NCI-H146 (cell line): ENCODE measurements at places on chromosomes 1 and 21.

DNA sequence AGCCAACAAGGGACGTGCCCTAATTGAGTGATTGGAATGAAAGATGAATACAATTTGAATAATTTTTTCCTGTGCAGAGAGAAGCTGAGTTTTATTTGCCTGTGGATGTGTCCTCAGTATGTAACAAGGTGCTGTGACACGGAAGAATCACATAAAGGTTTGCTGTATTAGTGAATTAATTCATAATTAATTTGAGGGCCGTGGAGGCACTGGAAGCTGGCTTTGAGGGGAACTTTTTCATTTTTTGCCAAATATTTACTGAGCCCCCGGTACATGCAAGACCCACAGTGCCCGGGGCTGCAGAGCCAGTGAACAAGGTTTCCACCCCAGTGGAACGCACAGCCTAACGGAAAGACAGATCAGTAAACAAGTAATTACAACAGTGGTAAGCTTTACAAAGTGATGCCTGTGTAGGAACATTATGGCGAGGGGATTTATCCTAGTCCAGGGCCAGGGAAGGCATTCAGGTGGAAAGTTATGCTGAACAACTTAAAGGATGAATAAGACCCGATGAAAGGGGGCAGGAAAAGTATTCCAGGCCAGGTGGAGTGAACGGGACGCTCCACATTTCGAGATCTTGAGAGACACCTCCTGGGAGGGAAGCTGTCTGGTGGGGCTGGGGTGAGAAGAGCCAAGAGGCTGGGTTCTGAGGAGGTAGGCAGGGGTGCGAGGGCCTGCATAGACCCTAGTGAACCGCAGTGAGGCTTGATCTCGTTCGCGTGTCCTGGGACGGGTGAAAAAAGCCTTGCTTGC lies 773 bp upstream of the RCC2 start:
- DNase-seq, result no peak

GRCh38 chr1:6248932-6249738 lies 5.2 kb downstream of the HES3 start:
- peak; percentile 36 for DNase-seq

- no peak for DNase-seq
Observed at GRCh38 chr1:70672442-70672888, 261.4 kb downstream of the CTH start.

GRCh38 chr1:228824366-228824765 lies 89.1 kb downstream of the RHOU start:
- DNase-seq, result no peak

DNA sequence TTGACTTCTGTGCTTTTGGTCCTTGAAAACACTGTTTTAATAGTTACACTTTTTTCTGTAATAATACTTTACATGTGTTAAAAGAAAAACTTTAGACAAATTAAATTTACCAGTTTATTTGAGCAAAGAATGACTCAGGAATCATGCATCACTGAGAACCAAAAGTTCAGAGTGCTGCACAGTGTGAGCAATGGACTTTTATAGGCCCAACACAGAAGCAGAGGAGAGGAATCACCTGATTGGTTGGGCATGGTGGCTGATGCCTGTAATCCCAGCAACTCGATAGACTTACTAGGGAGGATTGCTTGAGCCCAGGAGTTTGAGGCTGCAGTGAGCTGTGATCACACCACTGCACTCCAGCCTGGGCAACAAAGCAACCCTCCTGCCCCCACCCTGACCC lies 29.3 kb downstream of the ZNF648 start:
- DNase-seq, result no peak

GRCh38 chr1:22057861-22058260 lies 5.4 kb downstream of the CDC42 start:
- no peak for DNase-seq

DNA sequence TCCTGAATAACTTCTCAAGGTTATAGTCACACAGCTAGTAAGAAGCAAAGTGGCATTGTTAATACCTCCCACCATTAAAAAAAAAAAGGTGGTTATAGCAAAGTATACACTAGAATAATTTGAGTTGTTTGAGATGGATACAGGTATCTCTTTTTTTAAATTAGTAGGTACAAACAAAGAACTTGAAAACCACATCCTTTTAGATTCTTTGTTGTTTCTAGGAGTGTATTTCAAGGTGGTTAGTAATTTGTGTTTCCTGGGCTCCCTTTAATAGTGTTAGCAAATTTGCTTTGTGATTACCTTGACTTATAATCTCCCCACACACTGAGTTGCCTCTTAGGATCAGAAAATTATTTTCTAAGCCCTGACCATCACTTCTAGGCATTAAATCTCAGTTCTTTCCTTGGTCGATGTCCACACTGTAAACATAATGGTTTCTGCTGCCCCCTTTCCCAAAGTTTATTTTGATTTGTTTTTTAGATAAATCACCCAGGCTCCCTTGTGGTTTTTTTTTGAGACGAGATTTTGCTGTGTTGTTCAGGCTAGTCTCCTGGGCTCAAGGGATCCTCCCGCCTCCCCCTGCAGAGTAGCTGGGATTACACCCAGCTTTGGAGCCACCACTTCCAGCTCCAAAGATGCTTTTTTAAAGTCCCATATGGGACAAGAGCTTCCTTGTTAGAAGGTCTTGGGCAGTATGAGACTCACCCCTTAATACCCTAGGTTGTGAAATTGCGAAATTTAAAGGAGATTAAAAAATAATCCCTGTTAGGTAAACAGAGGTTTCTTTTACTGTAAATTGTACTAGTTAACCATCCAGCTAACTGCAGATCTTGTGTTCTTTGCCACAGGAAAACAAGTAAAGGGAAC lies 6.2 kb downstream of the AKIRIN1 start:
- DNase-seq, result no peak

DNA sequence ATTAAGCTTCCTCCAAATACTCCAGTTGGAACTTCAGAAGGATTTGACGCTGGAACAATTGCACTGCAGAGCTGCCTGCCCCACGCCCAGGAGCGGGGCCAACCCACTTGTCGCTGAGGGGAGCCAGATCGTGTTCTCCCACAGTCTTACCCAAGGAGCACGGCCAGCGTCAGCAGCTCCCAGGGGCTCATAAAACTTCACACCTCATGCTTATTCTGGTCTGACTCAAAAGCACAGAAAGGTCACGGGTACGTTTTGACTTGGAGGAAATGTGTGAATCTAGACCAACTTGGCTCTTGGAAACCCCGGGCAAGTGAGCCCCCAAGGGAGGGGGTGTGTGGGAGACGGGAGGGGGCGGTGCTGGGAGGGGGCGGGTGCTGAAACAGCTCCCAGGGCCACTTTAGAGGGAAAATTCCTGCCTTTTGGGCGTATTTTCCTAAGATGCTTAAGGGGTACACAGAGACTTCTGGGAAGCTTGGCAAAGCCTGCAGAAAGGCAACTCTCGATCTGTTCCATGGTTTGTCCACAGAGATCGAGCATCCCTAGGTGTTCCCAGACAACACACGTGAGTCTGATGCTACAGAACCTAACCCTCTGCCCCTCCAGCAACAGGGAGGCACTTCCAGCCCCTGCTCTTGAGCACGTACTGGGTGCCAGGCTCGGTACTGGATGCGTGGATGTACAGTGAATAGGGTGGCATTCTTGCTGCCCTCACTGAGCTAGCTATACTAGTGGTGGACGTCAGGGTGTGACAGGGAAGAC lies 98.9 kb downstream of the DHRS3 start:
- DNase-seq, result no peak

DNA sequence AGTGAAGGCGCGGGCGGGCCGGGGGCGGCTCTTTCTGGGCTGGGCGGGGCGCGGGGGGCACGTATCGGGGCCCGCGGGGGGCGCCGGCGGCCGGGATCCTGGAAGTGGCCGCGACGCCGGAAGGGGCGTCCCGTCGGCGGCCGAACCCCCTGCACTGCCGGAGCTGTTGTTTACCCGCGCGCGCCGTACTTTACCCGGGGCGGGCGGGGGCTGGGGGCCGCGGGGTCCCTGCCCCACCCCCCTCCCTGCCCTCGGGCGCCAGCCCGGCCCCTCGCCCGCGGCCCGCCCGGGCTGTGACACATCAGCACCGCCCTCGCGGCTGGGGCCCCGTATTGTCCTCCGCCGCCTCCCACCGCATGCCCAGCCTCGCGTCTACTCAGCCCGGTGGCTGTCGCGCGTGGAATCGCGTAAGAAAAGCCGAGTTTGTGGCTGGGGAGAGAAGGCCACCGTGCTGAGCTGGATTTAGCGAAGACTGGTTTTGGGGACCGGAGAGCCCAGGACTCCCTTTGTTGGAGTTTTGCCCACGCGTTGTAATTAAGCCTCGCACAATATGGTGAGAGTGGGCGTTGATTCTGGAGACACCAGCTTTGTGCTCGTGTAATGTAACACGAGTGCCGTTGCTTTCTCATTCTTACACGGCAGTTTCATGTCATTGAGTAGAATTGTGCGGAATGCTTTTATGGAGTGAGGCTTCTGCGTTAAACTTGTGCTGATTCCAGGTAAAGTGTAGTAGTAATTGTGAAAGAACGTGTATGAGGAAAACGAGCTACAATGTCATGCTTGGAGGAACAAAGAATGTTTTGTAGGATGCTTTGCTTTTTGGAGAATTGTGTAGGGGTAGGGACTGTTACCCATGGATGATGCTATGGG lies 559 bp downstream of the BACH1 start:
- peak; percentile 70 for DNase-seq

- peak; percentile 97 for DNase-seq
Observed at GRCh38 chr1:228059634-228060457, 22.7 kb upstream of the ARF1 start.

GRCh38 chr1:156927215-156928042 lies 7.0 kb downstream of the LRRC71 start:
- peak; percentile 72 for DNase-seq

DNA sequence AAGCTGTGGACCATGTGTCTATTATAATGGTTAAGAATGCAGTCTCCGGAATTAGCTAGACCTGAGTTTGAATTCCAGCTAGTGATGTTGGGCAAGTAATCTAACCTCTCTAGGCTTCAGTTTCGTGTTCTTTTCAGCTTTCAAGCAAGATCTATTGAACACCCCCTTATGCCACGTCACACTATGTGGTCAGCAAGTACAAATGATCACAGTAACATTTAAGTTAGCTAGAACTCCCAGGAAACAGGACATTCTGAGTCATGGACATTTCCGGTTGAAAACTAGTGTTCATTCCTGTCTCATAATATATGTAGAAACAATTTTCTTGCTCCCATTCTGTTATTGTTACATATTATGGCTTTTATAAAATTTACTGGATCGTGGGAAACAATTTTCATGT lies 34.0 kb upstream of the NHLH2 start:
- DNase-seq, result no peak

- DNase-seq, result no peak
Observed at GRCh38 chr1:22159891-22160290, 17.0 kb upstream of the WNT4 start.

GRCh38 chr21:16279731-16280581 lies 550.2 kb downstream of the USP25 start:
- no peak for DNase-seq

- no peak for DNase-seq
Observed at GRCh38 chr1:97192872-97193572, 471.4 kb downstream of the PTBP2 start.

DNA sequence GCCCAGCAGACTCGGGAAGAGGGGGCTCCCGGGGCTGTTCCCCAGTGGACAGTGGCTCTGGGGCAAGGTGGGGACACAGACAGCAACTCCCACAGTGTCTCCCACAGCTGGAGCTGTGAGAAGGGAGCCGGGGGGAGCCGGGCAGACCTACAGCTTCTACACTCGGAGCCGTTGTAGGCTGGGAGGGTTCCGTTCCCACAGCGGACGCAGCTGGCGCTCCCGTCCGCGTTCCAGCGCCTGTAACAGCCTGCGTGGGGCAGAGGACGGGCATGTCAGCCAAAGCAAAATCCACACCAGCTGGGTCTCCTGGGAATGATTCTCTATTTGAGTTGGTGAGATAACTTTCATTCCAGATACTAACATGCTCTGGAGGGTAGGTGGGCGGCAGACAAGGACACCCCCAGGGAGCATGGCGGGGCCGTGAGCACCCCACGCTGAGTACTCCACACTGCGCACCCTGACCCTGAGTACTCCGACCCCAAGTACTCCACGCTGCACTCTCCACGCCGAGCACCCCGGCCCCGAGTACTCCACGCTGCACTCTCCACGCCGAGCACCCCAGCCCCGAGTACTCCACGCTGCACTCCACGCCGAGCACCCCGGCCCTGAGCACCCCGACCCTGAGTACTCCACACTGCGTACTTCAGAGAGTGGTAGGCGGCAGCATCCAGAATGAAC lies 13.4 kb upstream of the RNF223 start:
- DNase-seq, result no peak

DNA sequence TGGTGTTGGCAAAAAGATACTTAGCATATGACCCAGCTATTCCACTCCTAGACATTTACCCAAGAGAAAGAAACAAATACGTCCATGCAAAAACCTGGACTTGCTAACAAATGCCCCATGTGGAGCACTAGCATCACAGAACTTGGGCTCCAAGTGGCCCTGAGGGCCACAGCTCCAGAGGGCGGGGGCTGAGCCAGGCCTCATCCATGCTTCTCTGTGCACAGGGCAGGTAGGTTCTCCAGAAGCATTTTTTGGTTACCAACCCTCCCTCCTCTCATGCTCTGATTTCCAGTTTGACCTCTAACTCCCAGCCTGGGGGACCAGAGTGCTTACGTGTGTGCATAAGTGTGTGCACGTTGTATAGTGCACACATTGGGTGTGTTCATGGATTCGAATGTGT lies 2.0 kb downstream of the KRTAP12-2 start:
- DNase-seq, result no peak

DNA sequence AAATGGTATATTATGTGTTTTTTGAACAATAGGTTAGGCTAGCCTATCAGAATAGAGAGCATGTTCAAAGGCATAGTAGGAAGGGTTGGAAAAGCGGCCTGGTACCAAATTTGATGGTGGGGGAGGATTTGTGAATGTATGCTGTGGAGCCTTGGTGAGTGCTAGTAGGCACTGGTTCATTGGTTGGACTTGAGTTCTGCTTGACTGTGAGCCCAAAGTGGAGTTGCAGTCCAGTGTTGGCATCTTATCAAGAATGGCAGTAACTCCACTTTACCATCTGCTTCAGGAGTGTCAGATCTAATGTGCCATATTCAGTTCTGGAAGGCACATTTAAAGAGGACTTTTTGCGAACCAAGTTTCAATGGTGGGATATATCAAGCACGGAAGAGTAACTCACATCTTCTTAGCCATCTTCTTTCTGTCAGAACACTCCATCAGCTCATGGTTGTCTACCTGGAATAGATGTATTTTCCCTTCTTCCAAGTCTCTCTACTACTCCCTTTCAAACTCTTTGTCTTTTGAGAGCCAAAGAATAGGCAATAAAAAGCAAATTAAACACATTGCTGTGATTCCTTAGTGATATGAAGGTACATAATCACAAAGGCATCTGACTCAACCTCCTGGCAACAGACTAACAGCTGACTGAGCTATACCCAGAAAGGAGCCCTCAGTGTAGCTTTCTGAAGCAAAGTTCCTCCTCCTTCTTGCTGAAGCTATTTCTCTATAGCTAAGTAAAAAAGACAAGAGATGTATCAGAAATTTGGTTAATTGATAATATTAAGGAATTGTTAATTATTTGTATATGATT lies 21.7 kb downstream of the LRRC8B start:
- DNase-seq, result no peak

GRCh38 chr1:202005958-202006357 lies 4.4 kb upstream of the ELF3 start:
- no peak for DNase-seq

- DNase-seq, result no peak
Observed at GRCh38 chr1:58979086-58979485, 195.2 kb upstream of the JUN start.

GRCh38 chr1:93143136-93143535 lies 37.1 kb downstream of the TMED5 start:
- DNase-seq, result no peak

GRCh38 chr21:31873275-31873695 lies 465 bp downstream of the HUNK start:
- peak; percentile 33 for DNase-seq

GRCh38 chr21:37159949-37160348 lies 86.9 kb downstream of the TTC3 start:
- DNase-seq, result no peak
